Epithelial cell of esophagus (primary cell): ENCODE measurements at places on chromosomes 4 and X.

- DNase-seq: no peak
Measured at GRCh38 chrX:119635799-119636198, 29.6 kb upstream of the NKRF start.

DNA sequence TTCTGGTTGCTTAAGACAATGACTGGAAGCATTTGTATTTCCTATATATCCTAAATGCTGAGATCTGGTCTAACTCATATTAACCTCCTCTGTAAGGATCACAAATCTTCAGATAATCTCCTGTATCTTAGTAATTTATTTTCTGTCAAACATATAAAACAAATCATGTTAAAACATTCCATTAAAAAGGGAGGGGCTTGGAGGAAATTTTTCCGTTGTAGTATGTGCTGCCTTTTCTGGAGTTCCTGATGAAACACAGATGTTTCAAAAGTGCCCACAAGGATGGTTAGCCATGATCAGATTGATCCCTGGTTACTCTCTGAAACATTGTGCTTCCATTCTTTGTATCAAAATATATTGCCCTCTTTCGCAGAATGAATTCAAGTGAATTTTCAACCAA, 182.1 kb downstream of the TENM3 start:
- DNase-seq: no peak

DNA sequence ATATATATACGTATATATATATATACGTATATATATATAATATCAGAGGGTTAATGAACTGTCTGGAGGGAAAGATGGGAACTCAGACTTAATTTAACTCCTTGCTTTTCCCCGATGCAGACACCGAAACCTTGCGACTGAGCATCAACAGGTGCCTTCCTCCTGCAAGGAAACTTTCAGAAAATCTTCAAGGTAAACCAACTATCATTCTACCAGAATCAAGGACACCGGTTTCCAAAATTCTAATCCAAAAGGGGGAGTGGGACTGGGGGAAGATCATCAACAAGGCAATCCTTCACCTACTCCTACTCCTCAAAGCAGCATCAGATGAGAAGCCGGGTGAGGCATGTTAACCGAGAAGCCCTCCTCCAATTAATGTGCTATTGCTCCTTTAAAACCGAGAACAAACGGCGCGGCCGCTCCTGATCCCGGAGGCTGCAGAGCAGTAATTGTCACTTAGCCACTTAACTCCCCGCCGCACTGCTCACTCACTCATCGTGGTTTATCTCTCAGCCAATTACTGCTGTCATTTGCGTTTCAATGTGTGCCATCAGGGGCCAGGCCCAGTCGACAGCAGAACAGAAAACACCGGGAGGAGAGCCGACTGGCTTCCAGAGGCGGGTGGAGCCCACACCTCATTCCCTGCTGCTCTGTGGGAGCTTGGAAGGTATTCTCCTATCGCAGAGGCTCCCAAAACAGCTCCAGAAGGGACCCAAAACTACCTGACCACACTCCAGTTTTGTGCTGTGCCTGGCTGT, 61.7 kb downstream of the MAML3 start:
- DNase-seq: peak; percentile 26

- peak; percentile 29 for DNase-seq
Measured at GRCh38 chrX:11970578-11971359, 167.5 kb upstream of the FRMPD4 start.

GRCh38 chr4:121900132-121900983, 30.1 kb upstream of the BBS7 start:
- DNase-seq: peak; percentile 66

GRCh38 chr4:113311047-113311446, 261.6 kb downstream of the ANK2 start:
- DNase-seq: peak; percentile 97

DNA sequence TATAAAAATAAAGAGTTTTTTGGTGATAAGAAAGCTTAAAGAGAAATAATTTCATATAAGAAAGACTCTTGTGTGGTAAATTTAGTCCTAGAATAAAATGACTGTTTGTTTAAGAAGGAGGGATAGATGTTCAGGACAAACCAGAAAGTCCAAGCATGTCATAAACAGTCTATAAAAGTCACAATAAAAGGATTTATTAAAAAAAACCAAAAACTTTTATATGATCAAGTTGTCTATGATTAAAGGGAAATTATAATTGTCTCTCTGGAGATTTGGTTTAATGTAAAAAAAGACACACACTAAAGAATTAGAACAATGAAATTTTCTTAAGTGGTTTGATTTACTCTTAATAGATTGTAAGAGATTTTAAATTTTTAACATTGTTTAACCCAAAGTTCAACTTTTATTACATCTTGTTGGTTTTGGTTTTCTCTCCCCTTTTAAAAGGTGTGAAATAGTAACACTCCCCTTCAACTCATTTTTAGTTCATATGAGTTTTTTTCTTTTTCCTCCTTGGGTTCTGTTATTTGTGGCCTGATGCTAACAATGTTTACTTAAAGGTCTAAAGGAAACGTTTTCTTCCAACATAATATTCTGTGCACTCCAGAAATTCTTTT, 89.7 kb downstream of the PDHA2 start:
- no peak for DNase-seq

- no peak for DNase-seq
Measured at GRCh38 chr4:108350332-108350731, 181.6 kb upstream of the LEF1 start.

- DNase-seq: no peak
Measured at GRCh38 chrX:16347968-16348670, 180.8 kb downstream of the MAGEB17 start.

GRCh38 chrX:42628471-42628870, 149.5 kb downstream of the PPP1R2C start:
- DNase-seq: no peak

DNA sequence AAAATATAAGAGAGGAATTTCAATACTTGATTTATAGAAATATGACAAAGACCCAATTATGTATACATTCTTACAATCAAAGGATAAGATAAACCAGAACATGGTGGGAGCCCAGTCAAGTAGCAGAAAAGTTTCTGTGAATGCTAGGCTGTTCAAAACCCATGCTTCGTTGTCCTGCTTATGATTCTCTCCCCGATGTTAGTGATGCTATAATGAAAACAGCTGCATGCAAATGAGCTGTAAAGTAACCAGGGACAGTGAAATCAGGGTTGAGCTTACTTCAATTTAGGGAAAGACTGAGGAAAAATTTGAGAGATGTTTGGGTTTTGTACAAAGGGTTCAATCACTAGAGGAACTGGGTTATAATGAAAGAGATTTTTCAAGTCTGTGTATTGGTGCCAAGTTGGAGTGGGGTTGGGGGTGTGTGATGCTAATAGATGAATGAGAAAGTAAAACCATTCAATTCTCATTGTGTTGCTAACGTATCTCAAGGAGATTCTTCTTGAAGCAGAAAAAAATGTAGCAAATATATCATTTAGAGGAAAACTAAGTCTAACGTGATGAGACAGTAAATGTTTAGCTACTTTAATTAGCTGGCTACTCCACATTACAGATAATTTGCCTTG, 59.3 kb upstream of the PPP1R2C start:
- DNase-seq: no peak

DNA sequence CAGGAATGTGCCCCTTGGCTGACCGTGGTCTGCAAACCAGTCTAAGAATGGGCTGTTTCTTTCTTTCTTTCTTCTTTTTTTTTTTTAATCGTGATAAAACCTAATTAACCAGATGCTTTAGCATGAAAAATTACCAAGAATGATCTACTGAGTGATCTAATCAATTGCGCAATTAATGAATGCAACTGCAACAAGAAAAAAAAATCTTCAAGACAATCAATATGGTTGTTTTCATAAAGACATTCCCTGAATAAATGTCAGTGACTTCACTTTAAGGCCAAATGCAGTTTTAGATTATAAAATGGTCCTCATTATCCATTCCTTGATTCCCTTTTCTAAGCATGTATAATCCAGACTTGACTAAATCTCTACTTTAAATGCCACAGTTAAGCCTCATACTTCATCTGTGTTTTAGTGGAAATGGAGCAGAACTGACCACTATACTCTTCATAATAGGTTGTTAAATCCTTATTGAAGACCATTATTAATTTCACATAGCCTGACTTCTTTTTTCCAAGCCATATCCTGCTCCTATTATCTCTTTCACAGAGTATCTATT, 51.6 kb upstream of the SETD7 start:
- peak; percentile 31 for DNase-seq

DNA sequence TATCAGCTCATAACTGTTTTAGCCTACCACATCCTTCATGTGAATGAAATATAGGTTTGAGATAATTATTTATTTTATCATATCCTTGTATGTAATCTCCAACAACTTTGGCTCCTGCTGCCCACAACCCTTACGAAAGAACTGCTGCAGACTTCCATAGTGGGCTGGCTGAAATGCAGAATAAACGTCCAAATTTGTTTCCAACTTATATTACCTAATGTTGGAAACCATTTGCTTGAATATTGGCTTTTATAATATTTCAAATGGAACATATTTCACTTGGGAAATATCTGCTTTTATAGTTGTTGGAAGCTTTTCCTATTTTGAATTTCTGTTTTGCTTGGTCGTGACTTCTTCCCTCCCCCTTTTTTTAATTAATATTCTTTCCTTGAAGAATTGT, 45.0 kb upstream of the ITM2A start:
- DNase-seq: no peak

- no peak for DNase-seq
Measured at GRCh38 chr4:153062652-153063168, 126.6 kb downstream of the FHDC1 start.

DNA sequence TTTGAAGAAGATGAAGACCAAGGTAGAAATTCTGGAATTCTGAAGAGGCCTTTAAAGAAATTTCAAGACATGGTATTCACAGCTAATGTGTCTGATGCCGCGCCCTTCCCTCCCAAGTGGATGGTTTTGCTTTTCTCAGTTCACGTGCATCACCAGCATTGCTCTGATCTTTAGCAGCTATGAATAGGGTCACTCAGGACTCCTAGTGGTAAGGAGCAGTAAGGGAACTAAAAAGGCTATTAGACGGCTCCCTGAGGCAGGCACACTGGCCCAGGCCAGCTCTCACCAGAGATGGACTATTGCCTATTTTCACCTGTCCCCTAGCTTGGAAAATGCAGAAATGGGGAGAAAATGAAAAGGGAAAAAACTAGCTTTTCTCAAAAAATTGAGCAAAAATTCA, 447.5 kb upstream of the RASGEF1B start:
- peak; percentile 16 for DNase-seq

DNA sequence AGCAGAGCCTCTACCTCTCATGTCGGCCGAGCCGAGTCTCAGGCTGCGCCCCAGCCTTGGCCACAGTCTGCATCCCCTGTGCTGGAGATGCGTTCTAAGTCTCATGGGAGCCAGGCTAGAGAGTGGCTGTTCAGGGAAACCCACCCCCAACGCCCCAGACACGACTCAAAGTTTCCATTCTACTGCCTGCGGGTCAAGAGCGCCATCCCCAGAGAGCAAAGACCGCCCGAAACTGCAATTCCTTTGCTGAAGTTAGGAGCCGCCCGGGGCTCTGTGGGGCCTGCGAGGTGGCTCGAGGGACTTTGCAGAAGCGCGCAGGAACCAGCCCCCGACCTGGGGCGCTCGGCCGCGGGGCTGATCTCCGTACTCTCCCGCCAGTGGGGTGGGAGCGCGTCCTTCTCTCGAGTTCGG, 10.0 kb upstream of the ELF4 start:
- DNase-seq: no peak

GRCh38 chr4:166802346-166802745, 431.9 kb downstream of the SPOCK3 start:
- no peak for DNase-seq

- DNase-seq: peak; percentile 25
Measured at GRCh38 chr4:148065075-148065474, 333.2 kb downstream of the ARHGAP10 start.

DNA sequence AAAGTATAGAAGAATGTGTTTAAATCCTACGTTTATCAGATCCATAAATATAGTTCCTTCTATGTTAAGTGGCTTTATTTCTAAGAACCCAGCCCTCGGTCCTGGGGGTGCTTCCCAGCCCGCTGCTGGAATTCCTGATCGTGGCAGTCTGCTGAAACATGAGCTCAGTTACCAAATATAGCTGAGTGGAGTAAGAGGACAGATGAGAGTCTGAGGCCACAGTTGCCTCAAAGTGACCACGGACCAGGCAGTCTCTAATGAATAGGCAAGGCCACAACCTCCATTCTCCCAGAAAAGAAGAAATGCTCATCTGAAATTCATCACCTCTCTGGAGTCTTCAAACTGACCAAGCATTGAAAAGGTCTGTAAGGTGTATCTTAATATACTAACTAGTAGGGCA, at the start of gene PALLD:
TSS of gene PALLD (plus strand) at position 219 of the 400 bp plus-strand sequence.
- no peak for DNase-seq

GRCh38 chr4:87093443-87094123, 126.8 kb downstream of the KLHL8 start:
- DNase-seq: peak; percentile 97

- DNase-seq: no peak
Measured at GRCh38 chr4:94177822-94178221, 29.8 kb upstream of the SMARCAD1 start.

DNA sequence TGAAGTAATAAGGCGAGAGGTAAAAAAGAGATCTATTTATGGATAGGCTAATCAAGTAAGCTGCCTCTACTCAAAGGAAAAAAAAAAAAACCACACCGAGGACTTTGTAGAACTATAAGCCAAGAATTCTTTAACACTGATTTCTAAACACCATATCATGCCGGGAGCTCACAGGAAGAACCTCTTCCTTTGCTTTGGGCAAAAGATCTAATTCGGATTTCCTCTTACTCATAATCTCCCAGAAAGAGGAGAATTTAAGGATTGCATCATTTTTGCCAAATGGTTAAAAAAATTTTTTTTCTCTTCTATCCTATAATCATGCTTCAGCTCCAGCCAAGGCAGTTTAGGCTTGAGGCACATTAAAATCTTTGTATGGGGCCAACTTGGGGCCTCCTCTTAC, 95.5 kb downstream of the ZNF827 start:
- DNase-seq: peak; percentile 60

DNA sequence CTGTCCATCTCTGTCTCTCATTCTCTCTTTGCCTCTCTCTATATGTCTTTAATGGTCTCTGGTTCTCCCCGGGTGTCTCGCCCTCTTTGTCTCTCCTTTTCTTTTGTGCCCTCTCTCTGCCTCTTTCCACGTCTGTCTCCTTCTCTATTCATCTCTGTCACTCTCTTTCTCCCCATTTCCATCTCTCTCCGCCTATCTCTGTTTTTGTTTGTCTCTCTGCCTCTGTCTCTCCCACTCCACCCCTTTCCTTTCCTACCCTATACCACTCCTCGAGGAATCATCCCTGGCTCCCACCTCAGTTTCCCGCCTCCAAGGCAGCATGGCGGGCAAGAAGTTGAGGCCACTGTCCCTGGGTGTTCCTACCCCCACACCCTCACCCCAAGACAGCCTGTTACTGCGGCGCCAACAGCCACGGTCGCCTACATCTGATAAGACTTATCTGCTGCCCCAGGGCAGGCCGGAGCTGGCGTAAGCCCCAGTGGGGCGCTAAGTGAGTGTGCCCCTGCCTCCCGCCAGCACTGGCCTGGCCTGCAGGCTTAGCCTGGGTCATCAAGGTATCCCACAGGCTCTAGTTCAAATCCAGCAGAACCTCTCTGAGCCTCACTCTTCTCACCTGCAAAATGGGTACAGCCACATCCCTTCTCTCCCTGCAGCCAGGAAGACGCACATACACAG, 713 bp upstream of the GATA1 start:
- no peak for DNase-seq

- peak; percentile 80 for DNase-seq
Measured at GRCh38 chr4:32499171-32499570, 1779.0 kb downstream of the PCDH7 start.

GRCh38 chr4:168092176-168092712, at the start of gene ANXA10:
Gene ANXA10 (plus strand): TSS chr4:168092537. CDS start chr4:168092701, 164 bp downstream.
- DNase-seq: no peak
